ENCODE measurements at places on chromosomes 4 and X.

GRCh38 chrX:152637649-152638442 lies at the start of gene GABRQ:
Gene GABRQ (plus strand): TSS chrX:152637895. CDS start chrX:152638203, 308 bp downstream.
- DNase-seq: no peak

DNA sequence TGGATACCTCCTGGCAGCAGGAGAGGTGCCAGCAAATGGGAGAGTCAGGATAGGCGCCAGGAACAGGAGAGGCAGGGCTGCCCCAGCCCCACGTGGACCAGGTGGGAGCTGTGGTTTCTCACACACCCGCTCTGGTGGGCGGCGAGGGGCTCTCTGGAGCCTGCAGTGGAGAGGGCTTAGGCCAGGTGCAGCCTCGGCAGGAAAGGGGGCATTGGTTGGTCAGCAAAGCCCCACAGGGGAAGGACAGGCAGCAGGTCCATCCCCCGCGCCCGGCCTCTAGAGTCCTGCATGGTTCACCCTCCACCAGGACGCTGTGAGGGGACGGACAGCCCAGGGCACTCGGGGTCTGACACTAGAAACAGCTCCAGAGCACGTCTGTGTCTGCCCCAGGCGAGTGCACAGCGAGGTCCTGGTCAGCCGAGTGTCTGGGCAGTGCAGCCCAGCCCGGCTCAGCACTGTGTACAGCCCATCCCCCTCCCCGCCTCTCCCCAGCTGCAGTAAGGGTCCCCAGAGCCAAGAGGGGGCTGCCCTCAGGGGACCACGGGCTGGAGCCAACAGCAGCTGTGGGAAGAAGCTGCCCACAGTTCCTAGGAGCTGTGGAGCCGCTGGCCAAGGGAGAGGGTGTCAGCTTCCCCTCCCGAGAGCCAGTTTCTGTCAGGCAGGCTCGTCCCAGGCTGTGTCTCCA lies 8.2 kb downstream of the ATP5ME start:
- DNase-seq: no peak

DNA sequence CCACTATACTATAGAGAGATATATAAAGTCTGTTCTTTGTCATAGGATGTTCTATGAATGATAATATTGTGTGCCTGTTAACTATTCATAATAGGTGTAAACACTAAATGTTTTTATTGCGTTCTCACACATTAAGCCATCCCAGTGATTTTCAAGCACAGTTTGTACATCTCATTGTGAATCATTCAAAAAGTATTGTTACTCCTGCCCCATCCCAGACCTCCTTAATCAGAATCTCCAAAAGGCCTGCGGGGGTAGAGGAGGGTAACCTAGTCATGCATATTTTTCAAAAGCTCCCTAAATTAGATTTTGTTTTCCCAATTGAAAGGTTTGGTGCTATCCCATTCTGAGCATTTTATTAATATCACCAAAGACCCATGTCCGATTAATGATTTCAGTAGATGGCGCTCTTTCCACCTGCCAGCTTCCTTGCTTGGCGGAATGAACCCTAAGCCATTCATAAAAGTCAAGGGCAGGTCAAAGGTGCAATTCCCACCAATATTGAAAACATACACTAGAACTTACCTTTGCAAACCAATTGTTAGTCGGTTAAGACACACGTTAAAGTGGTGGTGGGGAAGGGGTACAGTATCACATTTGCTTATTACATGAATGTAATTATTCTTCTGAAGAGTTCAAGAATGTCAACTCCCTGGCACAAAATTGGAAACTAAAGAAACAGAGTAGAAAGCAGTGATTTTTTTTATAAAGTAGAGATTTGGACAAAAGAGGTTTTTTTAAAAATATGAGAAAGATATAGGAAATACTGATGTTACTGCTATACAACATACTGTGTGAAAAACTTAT lies 5.8 kb upstream of the TET2 start:
- no peak for DNase-seq

DNA sequence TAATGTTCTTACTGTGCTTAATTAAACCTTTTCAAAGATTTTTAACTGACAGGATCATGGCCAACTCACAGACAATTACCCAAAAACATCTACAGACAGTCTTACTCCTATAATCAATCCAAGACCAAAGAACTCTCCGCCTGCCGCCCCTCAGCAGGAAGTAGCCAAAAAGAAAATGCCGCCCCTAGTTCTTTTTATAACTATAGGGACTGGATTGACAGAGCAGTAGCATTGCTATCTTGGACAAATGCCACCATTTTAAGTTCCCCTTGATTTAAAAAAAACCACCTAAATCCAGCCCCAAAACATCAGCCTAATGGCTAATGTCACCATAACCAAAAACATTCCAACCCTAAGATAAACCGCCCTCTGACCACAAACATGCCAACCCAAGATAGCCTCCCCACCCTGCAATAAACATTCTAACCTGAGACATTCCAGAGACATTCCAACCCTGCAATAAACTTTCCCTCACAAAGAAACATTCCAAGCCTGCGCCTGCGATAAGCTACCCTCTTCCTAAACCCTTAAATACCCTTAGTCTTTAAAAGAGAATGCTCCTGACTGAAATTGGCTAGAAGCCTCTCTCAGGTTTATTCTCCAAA lies 77.0 kb downstream of the COQ2 start:
- DNase-seq: no peak

DNA sequence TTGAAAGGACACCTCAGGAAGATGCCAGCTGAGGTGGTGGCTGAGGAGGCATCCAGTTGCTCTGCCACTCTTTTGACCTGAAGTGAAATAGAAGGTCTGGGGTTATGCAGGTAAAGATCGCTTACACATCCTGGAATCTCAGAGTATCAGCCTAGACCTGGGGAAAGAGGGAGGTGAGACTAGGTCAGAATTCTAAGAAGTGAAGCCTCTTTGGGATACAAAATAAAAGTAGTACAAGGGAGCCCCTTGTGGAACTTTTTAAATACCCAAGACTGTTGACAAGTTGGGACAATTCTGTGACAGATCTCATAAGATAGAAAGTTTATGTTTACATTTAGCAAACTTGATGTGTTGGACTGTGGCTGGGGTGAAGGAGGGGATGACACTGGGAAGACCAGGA lies 263.1 kb downstream of the SPRY1 start:
- no peak for DNase-seq

GRCh38 chr4:125155251-125155650 lies 159.5 kb upstream of the FAT4 start:
- no peak for DNase-seq

- DNase-seq: no peak
Observed at GRCh38 chr4:148114436-148114835, 327.8 kb downstream of the NR3C2 start.

DNA sequence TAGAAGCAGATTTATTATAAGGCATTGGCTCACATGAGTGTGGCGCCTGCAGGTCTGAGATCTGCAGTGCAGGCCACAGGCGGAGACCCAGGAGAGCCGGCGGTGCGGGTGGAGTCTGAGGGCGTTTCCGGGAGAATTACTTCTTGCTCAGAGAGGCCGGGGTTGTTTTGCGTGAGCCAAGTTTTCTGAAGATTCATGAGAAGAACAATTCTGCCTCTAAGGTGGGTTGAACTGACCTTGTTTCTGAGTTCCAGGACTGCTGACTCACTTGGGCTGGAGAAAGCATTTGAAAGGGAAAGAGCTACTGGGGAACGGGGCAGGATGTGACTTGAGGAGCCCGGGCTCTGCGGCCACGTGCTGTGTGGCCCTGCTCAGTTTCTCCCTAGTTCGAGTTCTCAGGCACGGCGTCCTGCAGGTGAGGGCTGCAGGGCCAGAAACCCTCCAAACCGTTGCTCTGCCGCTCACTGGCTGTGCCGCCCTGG lies 36.7 kb upstream of the SORCS2 start:
- DNase-seq: no peak

DNA sequence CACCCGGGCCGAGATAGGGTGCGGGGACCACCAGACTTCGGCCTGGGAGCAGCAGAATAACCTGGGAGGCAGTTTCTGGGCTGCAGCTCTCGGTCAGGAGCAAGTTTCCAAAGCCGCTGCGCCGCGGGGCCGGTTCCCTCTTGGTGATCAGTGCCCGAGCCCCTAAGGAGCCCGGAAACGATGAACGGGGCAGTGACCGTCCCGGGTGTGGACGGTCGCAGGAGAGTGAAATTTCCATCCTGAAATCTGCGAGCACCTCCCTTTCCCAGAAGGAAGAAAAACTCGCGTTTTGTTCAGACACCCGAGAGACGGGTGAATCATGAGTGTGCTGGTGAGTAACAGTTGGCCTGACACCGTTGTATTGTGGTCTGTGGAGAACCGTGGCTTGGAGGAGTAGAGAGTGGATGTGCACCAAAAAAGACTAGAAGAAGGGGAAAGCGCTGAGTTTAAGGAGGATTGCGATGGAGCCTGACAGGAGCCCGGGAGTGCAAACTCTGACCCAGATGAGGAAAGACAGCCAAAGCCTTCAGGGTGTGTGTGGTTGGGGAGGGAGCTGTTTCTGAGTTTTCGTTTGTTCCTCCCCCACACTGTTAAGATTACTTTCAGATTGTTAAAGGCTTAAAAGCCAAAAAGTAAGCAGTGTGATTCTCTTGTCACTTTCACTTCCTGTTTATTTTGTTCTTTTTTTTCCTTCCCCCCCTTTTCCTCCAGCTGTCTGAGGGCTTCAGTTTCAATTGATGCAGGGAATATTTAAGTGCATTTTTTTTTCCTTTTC lies 828 bp downstream of the MCUB start:
- peak; percentile 32 for DNase-seq

DNA sequence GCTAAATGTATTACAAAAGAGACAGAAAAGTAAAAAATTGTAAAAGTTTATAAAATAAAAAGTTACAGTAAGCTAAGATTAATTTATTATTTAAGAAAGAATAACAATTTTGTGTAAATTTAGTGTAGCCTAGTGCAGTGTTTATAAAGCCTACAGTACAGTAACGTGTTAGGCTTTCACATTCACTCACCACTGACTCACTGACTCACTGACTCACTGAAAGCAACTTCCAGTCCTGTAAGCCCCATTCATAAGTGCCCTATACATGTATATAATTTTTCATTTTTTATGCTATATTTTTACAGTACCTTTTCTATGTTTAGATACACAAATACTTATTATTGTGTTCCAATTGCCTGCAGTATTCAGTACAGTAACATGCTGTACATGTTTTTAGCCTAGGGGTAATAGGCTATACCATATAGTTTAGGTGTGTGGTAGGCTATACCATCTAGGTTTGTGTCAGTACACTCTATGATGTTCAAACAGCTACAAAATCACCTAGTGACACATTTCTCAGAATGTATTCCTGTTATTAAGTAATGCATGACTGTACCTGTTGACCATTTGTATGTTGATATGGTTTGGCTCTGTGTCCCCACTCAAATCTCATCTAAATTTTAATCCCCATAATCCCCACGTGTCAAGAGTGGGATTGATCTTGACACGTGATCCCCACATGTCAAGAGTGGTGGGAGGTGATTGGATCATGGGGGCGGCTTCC lies 57.9 kb downstream of the CFAP299 start:
- no peak for DNase-seq

- no peak for DNase-seq
Observed at GRCh38 chr4:39526765-39527295, 409 bp downstream of the UGDH start.
